ENCODE measurements at places on chromosomes 3 and 15.

- peak; percentile 77 for DNase-seq
Observed at GRCh38 chr3:124772081-124772831, 42.0 kb downstream of the UMPS start.

GRCh38 chr3:171772427-171773056 is 37.7 kb downstream of the PLD1 start:
- DNase-seq: peak; percentile 69

GRCh38 chr15:29529043-29529442 is 259.4 kb upstream of the NSMCE3 start:
- DNase-seq: no peak

DNA sequence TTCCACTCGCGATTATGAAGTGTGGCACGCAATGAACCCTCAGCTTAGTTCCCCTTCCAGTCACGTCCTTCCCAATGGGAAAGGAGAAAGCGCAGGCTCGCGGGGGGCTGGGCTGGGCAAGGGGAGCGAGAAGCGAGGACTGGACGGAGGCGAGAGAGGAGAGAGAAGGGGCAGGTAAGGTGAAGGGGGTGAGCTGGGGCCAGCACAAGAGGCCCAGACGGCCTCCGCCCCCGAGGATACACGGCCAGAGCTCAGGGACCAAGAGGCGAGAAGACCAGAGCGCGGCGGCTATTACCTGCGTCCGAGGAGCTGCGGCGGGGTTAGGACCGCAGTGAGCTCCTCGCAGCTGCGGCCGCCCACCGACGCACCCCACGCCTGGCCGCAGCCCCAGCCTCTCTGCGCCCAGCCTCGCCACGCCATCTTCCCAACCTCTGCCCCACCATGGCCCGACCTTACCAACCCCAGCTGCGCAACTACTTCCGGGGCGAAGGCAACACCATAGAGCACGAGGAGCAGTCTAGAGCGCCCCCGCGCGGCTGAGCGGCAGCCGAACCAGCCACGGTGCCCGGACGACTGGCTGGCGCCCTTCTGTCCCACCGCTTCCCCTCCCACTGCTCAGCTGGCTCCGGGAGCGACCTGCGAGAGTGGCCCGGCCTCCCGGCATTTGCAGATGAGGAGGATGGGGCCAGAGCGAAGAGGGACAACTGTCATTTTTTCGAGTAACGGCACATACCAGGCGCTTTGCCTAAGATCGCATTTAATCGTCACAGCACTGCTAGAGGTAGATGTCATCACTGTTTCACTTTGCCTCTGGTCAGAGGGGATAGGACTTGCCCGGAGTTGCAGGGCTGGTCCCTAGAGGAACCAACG is at the start of gene PARL:
Gene PARL (minus strand): TSS at position 454 of the 870 bp plus-strand sequence. CDS start 34 bp downstream, at position 420.
- peak; percentile 96 for DNase-seq

DNA sequence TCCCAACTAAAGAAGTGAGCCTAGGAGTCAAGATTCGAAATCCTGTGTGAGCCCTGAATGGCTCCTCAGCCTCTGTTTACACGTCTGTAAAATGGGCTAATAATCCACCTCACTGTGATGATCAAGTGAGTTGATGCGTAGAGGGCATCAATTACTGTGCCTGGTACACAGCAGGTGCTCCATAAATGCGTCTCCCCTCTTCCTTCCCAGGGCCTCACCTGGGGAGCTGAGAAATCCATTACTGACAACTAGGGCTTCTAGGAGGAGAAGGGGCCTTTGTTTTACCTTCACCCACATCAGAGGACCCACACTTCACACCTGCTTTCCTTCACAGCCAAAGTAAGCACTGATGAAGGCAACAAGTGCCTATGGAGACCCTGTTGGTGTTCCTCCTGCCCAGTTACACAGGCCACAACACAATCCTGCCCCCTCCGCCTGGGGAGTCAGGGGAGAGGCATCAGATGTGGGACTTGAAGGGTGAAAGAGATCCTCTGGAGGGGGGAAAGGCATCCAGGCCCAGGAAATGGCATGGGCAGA is 1.4 kb downstream of the CIB2 start:
- no peak for DNase-seq

GRCh38 chr15:67089217-67090193 is 24.1 kb downstream of the SMAD3 start:
- DNase-seq: peak; percentile 12

DNA sequence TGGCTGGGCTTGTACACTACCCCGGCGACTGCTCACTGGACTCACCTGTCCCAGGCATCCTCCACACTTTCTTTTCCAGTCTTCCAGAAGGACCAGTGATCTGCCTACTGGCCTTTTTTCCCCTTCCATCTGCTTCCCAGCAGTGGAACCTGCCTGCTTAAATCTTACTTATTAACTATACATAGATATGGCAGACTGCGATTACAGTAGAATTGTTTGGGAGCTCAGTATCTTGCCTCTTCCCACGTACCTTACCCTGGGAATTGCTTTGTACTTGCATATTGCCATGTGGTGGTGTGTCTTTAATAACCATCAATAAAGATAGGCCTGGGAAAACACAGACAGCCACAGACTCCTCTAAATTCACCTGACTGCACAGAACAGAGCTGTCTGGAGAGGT is 11.8 kb upstream of the HES1 start:
- no peak for DNase-seq

- no peak for DNase-seq
Observed at GRCh38 chr3:52896613-52897012, 735 bp downstream of the STIMATE start.

- DNase-seq: no peak
Observed at GRCh38 chr15:63083541-63083940, 38.1 kb upstream of the LACTB start.

- no peak for DNase-seq
Observed at GRCh38 chr3:193791041-193792032, 198.3 kb downstream of the OPA1 start.

DNA sequence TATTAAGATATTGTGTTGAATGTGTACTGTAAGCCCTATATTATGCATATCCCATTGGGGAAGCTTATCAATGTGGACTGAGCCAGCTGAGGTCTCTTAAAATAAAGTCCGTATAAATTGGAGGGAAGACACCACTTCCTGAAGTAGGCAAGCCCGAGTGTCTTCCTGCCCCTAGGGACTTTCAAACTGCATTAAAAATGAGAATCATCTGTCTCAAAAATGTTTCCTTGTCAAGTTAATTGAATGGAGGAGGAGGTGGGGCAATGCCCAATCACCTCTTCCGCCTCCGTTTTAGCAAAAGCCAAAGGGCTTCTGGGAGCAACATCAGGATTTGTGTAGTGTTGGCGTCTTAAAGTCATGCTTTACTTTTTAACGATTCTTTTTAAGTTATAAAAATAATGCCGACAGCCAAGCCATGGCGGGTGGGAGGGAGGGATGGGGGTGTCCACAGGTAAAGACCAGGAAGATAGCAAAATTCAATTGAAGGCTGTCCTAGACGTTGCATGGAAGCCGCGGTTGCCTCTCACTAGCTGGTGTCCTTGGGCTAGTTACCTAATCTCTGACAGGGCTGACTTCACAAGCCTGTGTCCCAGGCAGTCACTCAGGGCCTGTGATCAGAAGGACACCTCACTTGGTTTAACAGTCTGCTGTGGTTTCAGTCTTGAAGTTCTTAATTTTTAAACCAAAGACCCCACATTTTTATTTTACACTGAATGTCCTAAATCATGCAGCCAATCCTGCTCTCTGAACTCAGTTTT is 524.9 kb upstream of the PROK2 start:
- no peak for DNase-seq

GRCh38 chr3:174858353-174858752 is 781 bp upstream of the NAALADL2 start:
- DNase-seq: no peak

GRCh38 chr3:89948008-89948407 is 840.6 kb downstream of the EPHA3 start:
- no peak for DNase-seq

GRCh38 chr3:129404130-129404529 is 24.3 kb downstream of the EFCAB12 start:
- no peak for DNase-seq

DNA sequence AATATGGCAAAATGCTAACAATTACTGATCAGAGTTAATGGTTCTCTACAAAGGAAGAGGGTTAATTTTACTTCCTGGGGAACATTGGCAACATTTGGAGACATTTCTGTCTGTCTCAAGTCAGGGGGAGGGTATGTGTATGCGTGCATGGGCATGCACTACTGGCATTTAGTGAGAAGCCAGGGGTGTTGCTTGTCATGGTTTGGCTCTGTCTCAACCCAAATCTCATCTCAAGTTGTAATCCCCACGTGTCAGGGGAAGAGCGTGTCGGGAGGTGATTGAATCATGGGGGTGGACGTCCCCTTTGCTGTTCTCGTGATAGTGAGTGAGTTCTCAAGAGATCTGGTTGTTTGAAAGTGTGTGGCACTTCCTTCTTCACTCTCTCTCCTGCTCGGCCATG is 28.3 kb upstream of the TNIK start:
- DNase-seq: no peak

GRCh38 chr3:66823009-66823397 is 175.1 kb upstream of the KBTBD8 start:
- no peak for DNase-seq

GRCh38 chr15:36591536-36592411 is 12.3 kb downstream of the CDIN1 start:
- no peak for DNase-seq

DNA sequence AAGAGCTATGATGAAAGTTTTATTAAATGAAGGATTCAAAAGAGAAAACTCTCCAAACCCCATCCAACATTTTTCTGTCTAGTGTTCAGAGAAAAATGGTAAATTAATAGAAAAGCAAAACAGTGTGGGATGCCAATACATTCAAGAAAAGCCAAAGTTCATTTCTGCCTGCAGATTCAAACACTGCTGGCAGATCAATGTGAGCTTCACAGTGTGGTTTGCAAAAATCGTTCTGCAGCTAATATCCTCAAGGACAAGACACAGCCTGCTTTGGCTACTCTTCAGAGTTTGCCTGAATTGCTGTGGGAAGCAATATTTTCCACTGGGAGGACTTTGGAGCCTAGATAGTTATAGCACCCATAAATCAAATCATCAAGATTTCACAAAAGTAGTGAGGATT is 619.9 kb upstream of the SUCLG2 start:
- DNase-seq: peak; percentile 39

GRCh38 chr15:101156509-101157159 is 95.2 kb downstream of the CHSY1 start:
- peak; percentile 71 for DNase-seq

GRCh38 chr3:11791339-11792200 is 55.1 kb downstream of the TAMM41 start:
- no peak for DNase-seq

DNA sequence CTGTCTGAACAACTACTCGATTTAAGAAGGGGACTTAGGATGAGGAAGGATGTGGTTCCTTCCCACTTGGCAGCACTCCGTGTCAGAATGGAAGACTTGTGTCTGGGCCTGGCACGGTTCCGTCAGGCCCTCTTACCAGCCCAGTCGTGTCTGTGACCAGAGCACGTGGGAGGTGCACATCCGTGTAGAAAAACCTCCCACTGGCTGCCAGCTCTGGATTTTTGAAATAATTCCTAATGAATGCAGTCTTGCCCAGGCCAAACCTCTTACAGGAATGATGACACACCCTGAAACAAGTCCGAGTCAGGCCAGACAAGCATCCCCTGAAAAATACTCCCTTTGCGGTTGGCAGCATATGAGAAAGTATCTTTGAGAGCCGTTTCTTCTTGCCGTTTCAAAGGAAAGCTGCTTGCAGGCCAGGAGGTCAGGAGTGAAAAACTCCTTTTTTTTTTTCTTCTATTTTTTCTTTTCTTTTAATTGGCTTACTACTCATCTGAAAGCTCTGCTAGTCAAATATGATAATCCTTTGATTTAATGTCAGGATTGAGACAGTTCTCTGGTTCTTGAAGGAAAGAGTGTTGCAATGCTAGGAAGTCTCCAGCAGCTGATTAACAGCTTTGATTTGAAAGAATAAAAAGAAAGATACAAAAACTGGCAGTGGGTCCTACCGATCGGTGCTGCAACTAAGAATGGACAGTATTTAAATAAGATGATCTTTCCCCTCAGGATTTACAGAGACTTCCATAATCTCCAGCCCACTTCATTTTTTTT is 19.8 kb downstream of the IL1RAP start:
- DNase-seq: peak; percentile 86

DNA sequence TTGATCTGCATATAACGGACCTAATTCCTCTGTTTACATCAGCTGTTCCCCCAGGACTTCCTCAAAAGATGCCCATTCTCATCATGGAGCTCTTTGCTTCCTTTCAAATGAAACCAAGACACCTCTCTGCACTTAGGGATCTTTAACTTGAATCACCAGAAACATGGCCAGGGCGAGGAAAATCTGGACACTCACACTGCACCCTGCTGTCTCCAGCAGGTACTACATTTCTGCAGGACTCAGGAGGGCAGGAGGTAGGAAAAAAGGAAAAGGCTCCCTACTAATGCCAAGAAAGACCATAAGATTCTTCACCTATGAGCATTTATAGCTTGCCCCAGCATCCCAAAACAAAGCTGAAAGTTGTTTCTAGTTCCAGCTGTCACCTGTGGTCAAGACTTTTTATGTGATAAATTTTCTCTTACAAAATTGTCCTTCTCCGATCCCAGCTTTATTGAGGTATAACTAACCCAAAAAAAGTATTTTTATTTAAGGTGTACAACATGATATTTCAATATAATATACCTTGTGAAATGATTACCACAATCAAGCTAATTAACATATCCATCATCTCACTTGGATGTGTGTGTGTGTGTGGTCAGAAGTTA is 87.3 kb upstream of the C15orf61 start:
- DNase-seq: peak; percentile 49

GRCh38 chr15:32669896-32670611 is 28.5 kb downstream of the SCG5 start:
- DNase-seq: no peak

- no peak for DNase-seq
Observed at GRCh38 chr3:24154013-24154695, 209.1 kb downstream of the NR1D2 start.

DNA sequence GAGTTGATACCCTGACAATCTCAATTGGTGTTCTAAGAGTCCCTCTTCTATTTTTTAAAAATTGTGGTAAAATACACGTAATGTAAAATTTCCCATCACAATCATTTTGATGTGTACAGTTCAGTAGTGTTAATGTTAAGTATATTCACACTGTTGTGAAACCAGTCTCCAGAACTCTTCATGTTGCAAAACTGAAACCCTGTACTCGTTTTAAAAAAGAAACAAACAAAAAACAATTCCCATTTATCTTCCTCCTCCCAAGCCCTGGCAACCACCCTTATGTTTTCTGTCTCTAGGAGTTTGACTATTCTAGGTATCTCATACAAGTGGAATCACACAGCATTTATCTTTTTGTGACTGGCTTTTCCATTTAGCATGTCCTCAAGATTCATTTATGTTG is 28.7 kb upstream of the ALPK3 start:
- DNase-seq: no peak

DNA sequence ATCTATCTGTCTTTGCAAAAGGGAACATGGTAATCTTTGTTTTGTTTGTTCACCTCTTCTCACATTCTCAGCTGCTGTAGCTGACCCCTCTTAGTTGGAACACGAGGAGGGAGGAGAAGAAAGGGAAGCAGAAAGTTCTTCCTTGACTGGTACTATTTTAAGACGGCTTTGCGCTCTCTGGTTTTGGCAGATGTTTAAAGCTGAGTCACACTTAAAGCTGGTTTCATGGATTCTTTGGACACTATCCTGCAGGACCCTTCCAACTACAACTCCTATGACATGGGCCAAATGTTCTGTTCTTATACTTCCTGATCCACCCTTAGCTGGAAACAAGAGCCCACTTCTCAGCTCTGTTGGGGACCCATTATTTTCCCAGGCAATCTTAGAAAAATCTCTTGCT is 40.6 kb upstream of the FXR1 start:
- peak; percentile 41 for DNase-seq

Measured in right hindlimb (tissue), 1 donor.